ENCODE measurements at places on chromosomes 1 and 21.

- DNase-seq, result peak; percentile 2
These were observed 1030.9 kb downstream of the AMY1C start for GRCh38 chr1:104780470-104781078.

DNA sequence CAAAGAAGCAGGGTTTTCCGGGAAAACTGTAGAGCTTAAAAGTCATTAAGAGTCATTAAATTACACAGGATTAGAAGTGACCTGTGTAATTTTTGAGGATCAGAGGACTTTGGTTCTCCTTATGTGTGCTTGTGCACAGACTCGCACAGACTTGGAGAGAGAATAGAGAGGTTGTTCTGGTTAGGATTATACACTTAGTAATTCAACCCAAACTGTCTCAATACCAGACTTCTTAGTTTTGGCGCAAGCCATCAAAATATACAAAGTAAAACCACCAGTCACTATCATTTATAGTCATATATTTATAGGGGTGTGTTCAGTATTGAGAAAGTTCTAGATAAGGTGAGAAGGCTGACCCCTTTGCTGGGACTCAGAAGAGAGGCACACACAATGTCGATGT is 112.3 kb downstream of the HLX start:
- DNase-seq, result no peak

- DNase-seq, result peak; percentile 71
These were observed 17.7 kb upstream of the KLHDC8A start for GRCh38 chr1:205374210-205375078.

- DNase-seq, result peak; percentile 37
These were observed 50.4 kb upstream of the DAB1 start for GRCh38 chr1:57474137-57474750.

DNA sequence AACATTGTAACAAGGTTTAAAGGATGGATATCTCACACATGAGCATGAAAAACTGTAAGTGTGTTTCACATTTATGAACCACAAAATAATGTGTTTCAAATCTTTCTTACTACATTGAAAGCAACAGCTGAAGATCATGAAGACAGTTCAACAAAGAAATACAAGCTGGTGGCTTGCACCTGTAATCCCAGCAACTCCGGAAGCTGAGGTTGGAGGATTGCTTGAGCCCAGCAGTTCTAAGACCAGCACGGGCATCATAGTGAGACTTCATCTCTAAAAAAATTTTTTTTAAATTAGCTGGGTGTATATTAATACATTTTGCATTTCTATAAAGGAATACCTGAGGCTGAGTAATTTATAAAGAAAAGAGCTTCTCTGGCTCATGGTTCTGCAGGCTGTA is 27.1 kb upstream of the C1orf198 start:
- DNase-seq, result no peak
